Caki2 (cell line): ENCODE measurements at places on chromosomes 5 and 9.

GRCh38 chr5:171050916-171051315 is 189.1 kb downstream of the RANBP17 start:
- no peak for DNase-seq

DNA sequence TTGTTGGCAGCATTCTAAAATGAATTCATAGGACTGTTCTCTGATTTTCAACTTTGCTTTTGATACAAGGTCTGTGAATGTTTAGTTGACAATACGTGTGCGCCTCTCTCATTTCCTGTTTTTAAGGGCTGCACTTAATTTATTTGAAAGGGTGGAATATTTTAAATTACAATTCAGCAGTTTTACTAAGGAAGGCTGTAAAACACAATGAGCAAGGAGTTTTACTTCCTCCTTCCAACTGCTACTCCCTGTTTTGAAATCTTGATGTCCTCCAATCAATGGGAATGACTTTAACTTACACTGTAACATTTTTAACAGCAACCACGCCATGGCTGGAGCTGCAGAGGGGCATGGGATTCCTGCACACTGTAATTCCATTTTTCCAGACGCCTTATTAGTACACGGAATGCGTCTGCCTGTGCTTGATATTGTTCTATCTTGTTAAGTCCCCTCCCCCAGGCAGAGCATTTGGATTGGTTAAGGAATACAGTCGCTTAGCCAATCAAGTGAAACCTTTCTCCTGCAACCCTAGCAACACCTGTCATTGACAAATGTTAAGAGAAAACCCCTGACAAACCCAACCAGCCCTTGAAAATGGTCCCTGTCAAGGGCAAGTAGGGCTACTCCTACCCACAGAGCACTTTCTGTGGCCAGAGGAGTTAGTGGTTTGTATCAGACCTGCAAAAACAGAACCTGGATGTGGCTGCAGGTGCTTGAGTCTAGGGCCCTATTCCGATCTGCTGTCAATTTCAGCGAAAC is 12.5 kb upstream of the ZSWIM6 start:
- DNase-seq: peak; percentile 40

DNA sequence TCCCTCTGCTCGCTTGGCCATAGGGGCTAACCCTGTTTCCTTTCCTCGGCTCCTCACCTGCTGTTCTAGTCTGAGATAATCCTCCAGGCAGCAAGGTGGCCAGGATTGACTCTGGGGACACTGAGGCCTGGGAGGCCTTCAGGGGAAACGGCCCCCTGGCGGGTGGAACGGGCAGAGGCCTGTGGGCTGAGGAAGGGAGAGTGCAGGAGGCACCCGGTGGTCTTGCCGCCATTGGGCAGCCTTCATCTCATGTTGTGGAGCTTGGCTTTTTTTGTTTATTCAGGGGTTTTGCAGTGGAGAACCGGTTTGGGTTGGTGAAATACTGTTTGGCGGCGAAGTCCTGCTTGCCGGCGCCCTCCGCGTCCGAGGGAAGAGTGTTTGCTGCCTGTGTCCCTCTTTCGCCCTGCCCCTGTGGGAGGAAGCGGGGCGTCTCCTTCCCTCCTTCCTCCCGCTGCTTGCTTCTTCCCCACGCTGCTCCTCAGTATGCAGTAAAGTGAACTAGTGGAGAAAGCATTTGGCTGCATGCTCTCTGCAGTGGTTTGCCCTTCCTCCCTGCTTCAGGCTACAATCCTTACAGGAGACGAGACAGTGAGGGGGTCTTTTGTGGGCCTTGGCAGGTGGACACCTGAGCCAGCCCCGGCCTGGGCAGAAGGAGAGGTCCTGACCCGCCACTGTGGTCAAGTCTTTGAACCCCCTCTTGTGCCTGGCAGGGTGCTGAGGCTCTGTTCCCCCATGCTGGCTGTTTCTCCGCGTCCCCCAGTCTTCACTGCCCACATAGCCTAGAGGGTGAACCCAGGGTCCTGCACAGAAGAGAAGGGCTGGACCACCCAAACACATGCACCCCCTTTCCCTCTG is 30.8 kb upstream of the PRDM12 start:
- DNase-seq: no peak

DNA sequence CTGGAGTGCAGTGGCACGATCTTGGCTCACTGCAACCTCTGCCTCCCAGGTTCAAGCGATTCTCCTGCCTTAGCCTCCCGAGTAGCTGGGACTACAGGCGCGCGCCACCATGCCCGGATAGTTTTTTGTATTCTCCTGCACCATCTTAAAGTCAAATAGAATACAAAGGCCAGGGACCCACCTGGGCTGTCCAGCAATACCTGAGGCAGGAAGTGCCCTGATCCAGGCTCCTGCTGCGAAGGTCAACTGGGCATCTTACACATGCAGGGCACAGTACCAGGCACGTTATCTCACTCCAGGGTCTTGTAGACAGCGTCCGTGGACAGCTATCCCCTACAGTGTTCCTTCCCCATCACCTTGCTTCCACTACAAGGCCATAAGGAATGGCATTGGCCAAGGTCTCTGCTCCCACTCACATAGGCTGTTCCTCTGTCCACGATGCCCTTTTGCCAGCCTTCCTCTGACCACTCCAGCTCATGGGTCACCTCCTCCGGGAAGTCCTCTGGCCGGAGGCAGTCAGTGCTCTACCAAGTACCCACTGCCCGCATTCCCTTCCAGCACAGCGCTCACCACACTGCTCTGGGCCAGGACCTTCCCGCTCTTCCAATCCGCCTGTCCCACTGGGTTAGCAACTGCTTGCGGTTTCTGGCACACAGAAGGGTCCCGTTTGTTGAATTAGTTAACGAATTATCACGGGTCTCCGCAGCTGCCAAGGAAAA is 978 bp downstream of the P4HA2 start:
- DNase-seq: no peak

GRCh38 chr9:88829276-88829675 is 162.0 kb upstream of the S1PR3 start:
- no peak for DNase-seq

GRCh38 chr5:89072842-89073672 is 190.1 kb upstream of the MEF2C start:
- DNase-seq: no peak

DNA sequence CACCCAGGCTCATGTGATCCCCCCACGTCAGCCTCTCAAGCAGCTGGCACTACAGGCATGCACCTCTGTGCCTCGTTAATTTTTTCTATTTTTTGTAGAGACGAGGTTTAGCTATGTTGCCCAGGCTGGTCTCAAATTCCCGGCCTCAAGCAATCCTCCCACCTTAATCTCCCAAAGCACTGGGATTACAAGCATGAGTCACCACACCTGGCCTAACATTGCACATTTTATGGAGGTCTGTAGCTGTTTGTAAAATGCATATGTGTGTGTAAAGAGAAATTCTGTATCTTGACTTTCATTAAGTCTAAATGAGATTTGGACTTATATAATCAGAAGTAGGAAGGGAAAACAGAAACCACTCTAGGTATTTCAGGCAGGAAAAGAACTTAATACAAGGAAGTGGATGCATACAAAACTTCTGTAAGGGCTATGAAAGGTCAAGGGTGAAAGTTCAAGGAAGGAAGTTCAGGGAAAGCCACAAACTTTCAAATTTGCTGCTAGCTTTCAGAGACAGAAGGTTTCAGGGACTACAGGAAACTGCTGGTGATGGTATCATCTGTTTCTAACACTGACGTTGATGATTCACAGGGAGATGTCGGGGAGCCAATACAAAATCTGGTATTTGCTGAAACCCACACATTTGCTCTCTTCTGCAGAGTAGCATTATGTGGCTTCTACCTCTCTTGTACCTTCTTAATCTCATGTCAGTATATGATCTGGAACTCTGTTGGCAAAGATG is 209.4 kb downstream of the PIK3R1 start:
- no peak for DNase-seq

DNA sequence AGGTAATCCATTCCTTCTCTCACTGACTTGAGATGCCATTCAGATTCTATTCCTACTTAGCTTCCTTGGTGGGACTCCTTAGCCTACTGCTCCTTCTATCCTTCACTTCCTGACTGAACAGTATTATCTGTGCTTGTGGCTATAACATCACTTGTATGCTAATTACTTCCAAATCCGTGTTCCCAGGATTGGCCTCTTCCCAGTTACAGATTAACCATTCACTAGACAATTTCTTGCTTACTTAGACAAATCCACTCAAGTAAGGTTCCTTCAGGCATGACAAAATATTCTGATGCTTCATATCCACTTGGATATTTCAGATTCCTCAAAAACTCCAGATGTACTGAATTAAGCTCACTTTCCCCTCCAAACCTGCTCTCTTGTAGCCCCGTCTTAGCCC is 18.3 kb downstream of the LIFR start:
- peak; percentile 52 for DNase-seq

- no peak for DNase-seq
Observed at GRCh38 chr9:23779220-23779619, 46.8 kb downstream of the ELAVL2 start.

- no peak for DNase-seq
Observed at GRCh38 chr9:133656211-133657119, 20.3 kb downstream of the DBH start.
